Tracheal epithelial cell (primary cell): ENCODE measurements at places on chromosomes 4 and X. TPM values are rescaled to one million over a fixed set of nuclear protein-coding genes. Genes with fewer than 3 reads are reported as not detected.

FGF13 gene
- total RNA-seq = 1.4 and 3.0 TPM in 2 replicates

TRIM61 gene
- total RNA-seq = under 0.01 and 0.64 TPM in 2 replicates

CFI gene
- total RNA-seq = 1.1 and 2.9 TPM in 2 replicates

GAGE12H gene
- not detected in 2 replicates for total RNA-seq

DSPP gene
- not detected in 2 replicates for total RNA-seq

SPATA4 gene
- 0.24 TPM in 1 of 2 replicates, not detected in the other for total RNA-seq

RNF150 gene
- 0.21 and 0.24 TPM in 2 replicates for total RNA-seq

UGDH gene
- 30.7 and 79.8 TPM in 2 replicates for total RNA-seq

CD40LG gene
- not detected in 2 replicates for total RNA-seq

CTAG1A gene
- total RNA-seq = not detected in 2 replicates

EPHA5 gene
- total RNA-seq = under 0.01 TPM in 1 of 2 replicates, not detected in the other

ADAM29 gene
- total RNA-seq = not detected in 2 replicates

GASK1B gene
- total RNA-seq = 2.8 and 3.1 TPM in 2 replicates

TRPC5OS gene
- total RNA-seq = not detected in 2 replicates

GCNA gene
- 0.72 and 2.6 TPM in 2 replicates for total RNA-seq

GPR34 gene
- not detected in 2 replicates for total RNA-seq

GPR82 gene
- not detected in 2 replicates for total RNA-seq

IL1RAPL1 gene
- total RNA-seq = not detected in 2 replicates

PIGA gene
- total RNA-seq = 20.0 and 27.7 TPM in 2 replicates

STS gene
- 0.64 and 0.96 TPM in 2 replicates for total RNA-seq

SHOX gene
- total RNA-seq = under 0.01 TPM in 1 of 2 replicates, not detected in the other

PCDH11X gene
- total RNA-seq = under 0.01 TPM in 1 of 2 replicates, not detected in the other

NHS gene
- 1.3 and 2.2 TPM in 2 replicates for total RNA-seq

SPIN4 gene
- total RNA-seq = 1.4 and 1.5 TPM in 2 replicates

COL25A1 gene
- under 0.01 and 0.24 TPM in 2 replicates for total RNA-seq

TEX13A gene
- total RNA-seq = not detected in 2 replicates

FAM9A gene
- not detected in 2 replicates for total RNA-seq

F11 gene
- not detected in 2 replicates for total RNA-seq

NCAPG gene
- 0.64 and 3.4 TPM in 2 replicates for total RNA-seq

GC gene
- total RNA-seq = not detected in 2 replicates

CT83 gene
- total RNA-seq = 1.1 TPM in 1 of 2 replicates, not detected in the other

WDR17 gene
- total RNA-seq = 0.21 and 0.48 TPM in 2 replicates

SRPX2 gene
- total RNA-seq = 15.9 and 16.8 TPM in 2 replicates

STARD8 gene
- under 0.01 and 2.4 TPM in 2 replicates for total RNA-seq

POU4F2 gene
- not detected in 2 replicates for total RNA-seq

H2BW2 gene
- not detected in 2 replicates for total RNA-seq

C4orf51 gene
- not detected in 2 replicates for total RNA-seq

C1GALT1C1 gene
- total RNA-seq = 17.5 and 20.5 TPM in 2 replicates

CXCL8 gene
- total RNA-seq = 3.2 and 412 TPM in 2 replicates

LAP3 gene
- 82.1 and 98.3 TPM in 2 replicates for total RNA-seq

PDLIM5 gene
- 97.8 and 133 TPM in 2 replicates for total RNA-seq

PTTG2 gene
- not detected in 2 replicates for total RNA-seq

STOX2 gene
- total RNA-seq = 3.4 and 4.5 TPM in 2 replicates

GYPA gene
- total RNA-seq = not detected in 2 replicates

UBE2D3 gene
- 375 and 416 TPM in 2 replicates for total RNA-seq

ACSL4 gene
- total RNA-seq = 50.3 and 88.4 TPM in 2 replicates
